GM03348 (cell line): ENCODE measurements at places on chromosomes 2 and 18.

GRCh38 chr18:46754661-46755292, 2.1 kb downstream of the ST8SIA5 start:
- no peak for DNase-seq

- no peak for DNase-seq
Measured at GRCh38 chr2:235957251-235957650, 210.9 kb downstream of the GBX2 start.

DNA sequence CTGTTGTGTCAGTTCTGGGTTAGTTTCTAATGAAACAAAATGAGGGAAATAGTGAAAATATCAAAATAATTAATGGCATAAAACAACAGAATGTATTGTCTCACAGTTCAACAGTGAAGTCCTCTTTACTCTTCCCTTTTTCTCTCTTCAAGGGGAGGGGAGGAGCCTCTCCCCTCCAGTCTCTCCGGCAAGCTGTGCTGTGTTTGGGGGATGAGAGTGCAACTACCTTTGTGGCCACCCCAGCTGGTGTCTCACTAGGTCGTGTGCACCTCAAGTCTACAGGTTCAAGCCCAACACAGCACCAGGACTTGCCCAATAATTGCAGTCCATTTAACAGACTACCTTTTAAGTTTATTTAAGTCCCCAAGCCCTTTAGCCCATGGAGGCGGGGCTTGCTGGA, 271.7 kb upstream of the DOK6 start:
- DNase-seq: no peak

- DNase-seq: no peak
Measured at GRCh38 chr2:57711991-57712390, 334.6 kb upstream of the VRK2 start.
